ENCODE measurements at places on chromosomes 7 and 10. TPM values are rescaled to one million over a fixed set of nuclear protein-coding genes. Genes with fewer than 3 reads are reported as not detected.

The CRTAC1 gene
- not detected for total RNA-seq

The GRM3 gene
- total RNA-seq: not detected

The MAGI2 gene
- 16.1 TPM for total RNA-seq

The SEMA3E gene
- total RNA-seq: 0.98 TPM

The AASS gene
- total RNA-seq: 53.9 TPM

The HTRA1 gene
- 156 TPM for total RNA-seq

The TMEM225B gene
- total RNA-seq: not detected

The DPP6 gene
- total RNA-seq: not detected

The NUDT13 gene
- 1.8 TPM for total RNA-seq

The C10orf62 gene
- total RNA-seq: not detected

The MSRB2 gene
- total RNA-seq: 12.0 TPM

The BTBD16 gene
- 0.09 TPM for total RNA-seq

The DEPP1 gene
- 73.8 TPM for total RNA-seq

The ITGA8 gene
- 2.6 TPM for total RNA-seq

The KIF11 gene
- 4.5 TPM for total RNA-seq

The SPDYE3 gene
- not detected for total RNA-seq

The NPSR1 gene
- total RNA-seq: not detected

The NHLRC2 gene
- 7.0 TPM for total RNA-seq

The EXOC4 gene
- total RNA-seq: 86.2 TPM

The PLEKHS1 gene
- not detected for total RNA-seq

The CAV1 gene
- 598 TPM for total RNA-seq

The TRPV6 gene
- total RNA-seq: not detected

Measured in fibroblast of the aortic adventitia (primary cell).